ENCODE measurements at places on chromosomes 2 and 18.
A peak's percentile ranks its signal among the peaks of the same experiment; 100 is the strongest.

DNA sequence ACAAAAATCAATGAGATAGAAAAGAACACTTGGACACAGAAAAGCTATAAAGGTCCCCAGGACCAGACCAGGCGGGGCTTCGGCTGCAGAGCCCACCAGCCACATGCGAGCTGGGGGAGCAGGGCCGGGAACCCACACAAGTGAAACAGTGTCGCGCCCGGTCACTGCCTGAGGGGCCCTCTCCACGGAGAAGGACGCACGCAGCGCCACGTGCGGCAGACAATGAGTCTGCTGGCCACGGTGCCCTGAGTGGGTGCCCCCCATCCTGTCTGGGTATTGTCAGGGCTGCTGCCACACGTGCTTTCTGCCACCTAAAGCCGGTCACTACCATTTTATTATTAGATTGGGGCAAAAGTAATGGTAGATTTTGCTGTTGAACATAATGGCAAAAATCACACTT, 207.9 kb upstream of the HDAC4 start:
- DNase-seq, result no peak

DNA sequence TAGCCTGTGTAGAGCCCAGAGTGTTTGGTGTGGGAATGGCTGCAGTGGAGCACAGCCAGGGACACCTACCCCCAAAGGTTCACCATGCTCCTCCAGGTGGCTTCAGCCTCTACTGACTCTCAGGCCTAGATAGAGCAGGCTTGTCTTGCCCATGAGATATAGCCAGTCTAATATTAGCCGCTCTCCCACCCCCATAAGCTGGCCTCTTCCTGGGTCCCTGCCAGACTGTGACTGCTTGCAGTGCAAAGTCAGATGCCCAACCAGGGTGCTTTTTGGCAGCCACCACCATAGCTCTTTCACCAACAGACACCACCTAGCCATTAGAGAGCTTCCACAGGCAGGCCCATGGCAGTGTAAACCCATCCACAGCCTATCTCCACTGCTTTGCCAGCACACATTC, 405.3 kb downstream of the MBD2 start:
- no peak for DNase-seq

DNA sequence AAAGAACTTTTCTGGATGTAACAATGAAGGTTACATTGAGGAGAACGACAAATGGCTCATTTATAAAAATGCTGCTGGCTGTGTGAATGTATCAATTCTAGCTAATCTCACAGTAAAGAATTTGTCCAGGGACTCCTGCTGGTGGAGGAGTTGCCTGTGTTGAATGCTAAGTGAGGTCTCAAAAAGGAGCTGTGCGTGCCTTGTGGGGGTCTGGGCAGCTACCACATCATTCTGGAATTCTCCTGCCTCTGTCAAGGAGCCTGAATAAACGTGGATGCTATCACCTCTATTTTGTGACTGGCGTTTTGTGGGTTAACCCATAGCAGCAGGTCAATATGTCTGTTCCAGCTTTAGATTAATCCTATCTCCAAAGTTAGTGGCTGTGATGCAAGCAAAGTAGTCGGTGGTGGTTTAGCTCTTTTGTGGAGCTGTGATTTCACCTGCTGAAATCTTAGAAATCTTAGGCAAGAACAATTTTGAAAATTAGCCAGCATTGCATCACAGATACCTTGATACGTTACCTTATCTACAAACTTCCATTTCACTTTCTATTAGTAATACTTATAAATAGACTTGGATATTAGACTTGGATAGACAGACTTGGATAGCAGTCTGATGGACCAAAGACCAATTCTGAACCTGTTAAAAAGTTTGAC, 96.8 kb downstream of the MTCL1 start:
- no peak for DNase-seq

- no peak for DNase-seq
Observed at GRCh38 chr2:168816369-168816768, 13.9 kb downstream of the NOSTRIN start.

DNA sequence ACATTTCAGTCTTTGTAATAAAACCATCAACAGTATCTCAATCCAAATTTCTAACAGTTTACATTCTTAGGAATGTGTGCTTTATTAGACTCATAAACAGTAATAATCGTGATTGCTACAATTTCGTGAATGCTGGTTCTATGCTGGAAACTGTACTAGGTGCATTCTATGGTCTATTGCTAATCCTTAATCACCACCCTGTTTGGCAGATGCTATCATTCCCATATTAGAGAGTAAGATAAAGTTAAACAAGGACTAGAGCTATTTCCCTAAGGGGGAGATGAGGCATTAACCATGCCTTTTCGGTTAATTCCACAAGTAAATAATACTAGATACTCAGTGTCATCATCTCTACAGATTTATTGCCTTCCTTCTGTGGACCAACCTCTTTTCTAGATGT, 244.0 kb downstream of the PAX3 start:
- DNase-seq, result no peak

GRCh38 chr2:154161286-154161685, 289.6 kb downstream of the GALNT13 start:
- DNase-seq, result no peak

GRCh38 chr2:119491776-119492525, 32.3 kb downstream of the SCTR start:
- DNase-seq, result peak; percentile 71

GRCh38 chr18:45916302-45916701, 50.8 kb downstream of the EPG5 start:
- no peak for DNase-seq

DNA sequence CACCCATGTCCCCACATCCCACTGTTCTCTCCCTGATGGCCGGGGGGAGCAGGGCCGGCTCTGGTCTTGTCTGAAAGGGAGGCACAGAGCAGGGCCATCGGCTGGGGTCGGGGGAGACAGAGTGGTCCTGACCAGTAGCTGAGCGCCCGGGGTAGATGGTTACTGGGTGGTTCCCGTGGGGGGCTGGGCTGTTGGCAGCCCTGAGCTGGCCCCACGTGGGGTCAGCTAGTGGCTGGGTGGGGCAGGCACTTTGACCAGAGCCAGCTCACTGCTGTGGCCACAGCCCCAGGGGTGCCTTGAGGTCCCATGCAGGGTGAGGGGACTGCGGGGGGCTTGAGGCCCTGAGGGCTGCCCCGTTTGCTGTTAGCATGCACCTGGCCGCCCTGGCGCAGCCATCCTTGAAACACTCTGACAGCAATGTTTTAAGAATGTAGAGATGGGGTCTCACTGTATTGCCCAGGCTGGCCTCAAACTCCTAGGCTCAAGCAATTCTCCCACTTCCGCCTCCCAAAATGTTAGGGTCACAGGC, 12.3 kb upstream of the NEU4 start:
- no peak for DNase-seq

GRCh38 chr2:88739985-88740600, 48.6 kb downstream of the RPIA start:
- DNase-seq, result peak; percentile 19

GRCh38 chr2:109005686-109006204, 16.7 kb upstream of the EDAR start:
- DNase-seq, result no peak

GRCh38 chr2:222707689-222708273, 36.3 kb downstream of the MOGAT1 start:
- DNase-seq, result no peak

DNA sequence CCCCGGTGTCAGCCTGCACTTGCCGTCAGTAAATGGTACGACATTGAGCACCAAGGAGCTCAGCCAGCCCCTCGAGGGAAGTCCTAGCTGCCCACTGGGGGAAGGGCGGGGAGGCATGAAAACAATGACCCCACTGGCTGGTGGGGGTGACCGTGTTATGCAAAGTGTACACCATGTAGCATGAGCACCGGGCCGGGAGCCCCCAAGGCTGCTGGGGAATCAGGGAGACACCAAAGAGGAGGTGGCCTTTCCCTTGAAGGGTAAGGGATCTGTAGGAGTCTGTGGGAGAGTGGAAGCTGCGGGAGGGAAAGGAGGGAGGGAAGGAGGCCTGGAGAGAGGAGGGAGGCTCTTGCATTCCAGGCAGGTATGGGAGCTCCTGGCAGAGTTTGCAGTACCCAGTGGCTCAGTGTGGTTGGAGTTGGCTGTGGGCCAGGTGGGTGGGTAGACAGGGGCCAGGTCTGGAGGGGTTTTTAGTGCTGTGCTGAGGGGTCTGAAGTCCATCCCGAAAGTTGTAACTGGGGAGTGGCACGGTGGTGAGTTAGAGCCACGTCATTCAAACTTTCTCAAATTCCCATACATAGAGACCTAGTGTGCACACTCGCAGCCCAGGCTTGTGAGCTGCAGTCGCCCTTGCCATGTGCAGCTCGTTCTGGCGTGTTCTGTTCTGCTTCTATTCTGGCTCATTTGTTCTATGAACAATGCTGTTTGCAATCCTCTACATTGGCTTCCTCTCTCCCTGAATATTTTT, 22.4 kb downstream of the RRM2 start:
- no peak for DNase-seq

- peak; percentile 37 for DNase-seq
Observed at GRCh38 chr2:39913648-39914461, 134.8 kb upstream of the THUMPD2 start.

DNA sequence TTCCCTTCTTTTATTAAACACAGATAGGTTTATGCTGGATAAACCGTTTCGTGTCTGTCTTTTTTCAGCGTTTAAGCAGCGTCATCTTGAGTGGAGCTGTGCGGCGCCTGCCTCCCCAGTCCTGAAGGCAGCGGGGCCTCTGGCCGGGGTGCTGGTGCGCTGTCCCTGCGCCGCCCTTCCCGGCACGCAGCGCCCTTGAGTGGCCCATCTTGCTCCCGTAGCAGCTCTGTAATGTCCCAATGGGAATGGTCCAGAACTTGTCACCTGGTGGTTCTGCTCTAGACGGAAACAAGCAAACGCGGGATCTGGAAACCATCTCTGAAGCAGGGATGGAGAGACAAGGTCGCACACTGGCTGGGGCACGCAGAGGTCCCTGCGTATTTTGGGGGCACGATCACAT, 24.5 kb downstream of the PRELID3A start:
- no peak for DNase-seq

GRCh38 chr2:41216978-41217377, 765.1 kb upstream of the SLC8A1 start:
- no peak for DNase-seq

- DNase-seq, result no peak
Observed at GRCh38 chr18:13635046-13635445, 91.3 kb downstream of the FAM210A start.

DNA sequence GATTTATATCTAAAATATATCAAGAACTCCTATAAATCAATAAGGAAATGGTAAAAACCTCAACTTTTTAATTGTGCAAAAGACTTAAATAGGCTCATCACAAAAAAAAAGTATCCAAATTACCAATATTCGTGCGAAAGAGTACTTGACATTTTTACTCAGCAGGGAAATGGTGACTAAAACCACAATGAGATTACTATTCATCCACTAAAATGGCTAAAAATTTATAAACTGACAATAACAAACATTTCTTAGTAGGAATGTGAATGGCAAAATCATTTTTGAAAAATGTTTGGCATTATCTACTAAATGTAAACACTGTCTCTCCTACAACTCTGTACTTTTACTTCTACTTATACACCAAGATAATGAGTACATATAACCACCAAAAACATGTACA, 184.8 kb upstream of the RND3 start:
- no peak for DNase-seq

DNA sequence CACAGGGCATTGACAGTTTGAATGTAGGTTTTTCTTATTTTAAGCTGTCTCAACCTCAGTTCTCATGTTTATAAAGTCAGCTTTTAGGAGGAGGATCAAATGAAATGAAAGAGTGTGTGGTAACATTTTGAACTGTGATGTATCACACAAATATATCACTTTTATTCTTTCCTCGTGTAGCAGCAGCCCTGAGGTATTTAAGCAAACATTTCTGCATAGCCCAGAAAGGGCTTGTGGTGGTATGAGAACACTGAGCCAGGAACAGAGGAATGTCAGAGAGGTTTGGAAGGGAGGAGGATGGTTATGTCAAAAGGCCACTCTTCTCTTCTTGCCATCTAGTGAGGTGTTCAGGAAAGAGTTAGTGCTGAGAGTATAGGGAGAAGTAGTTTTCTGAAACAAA, 150.2 kb downstream of the PARD3B start:
- no peak for DNase-seq

DNA sequence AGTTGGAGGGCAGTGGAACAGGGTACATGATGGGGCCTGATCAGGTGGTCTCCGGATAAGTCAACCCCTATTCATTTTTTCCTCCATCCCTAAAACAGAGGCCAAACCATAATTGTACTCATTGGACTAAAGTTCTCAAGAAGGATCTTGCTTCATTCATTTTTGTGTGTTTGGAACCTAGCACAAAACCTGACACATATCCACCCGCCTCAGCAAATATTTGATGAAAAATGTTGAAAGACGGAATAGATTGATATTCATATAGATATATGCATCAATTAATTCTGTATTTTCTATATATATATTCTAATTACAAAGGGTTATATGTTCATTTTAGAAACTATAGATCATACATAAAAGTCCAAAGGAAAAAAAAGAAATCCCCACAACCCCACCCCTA, 21.9 kb downstream of the SLC4A1AP start:
- DNase-seq, result no peak

DNA sequence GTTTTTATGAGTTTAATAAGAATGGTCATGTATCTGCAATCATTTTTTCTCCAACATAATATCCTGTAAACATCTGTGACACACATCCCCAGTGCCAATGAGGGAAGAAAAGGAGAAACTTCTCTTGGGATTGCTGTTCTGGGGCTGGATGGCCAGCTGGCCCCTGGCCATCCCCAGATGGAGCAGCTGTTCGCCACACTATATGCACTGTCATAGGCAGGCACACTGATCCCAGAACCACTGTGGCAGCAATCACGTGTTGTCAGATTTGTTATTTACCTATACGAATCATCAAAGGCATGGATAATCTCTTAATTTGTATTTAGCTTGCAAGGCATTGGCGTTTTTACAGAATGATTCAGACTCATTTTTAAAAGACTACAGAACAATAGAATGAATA, 167.6 kb upstream of the ACAA2 start:
- no peak for DNase-seq

GRCh38 chr18:38174173-38174572, 608.6 kb upstream of the CELF4 start:
- DNase-seq, result no peak
